ENCODE measurements at places on chromosomes 5 and 9.

- no peak for DNase-seq
Observed at GRCh38 chr5:24005384-24005783, 498.0 kb downstream of the PRDM9 start.

- no peak for DNase-seq
Observed at GRCh38 chr5:126857472-126858410, 80.8 kb downstream of the LMNB1 start.

DNA sequence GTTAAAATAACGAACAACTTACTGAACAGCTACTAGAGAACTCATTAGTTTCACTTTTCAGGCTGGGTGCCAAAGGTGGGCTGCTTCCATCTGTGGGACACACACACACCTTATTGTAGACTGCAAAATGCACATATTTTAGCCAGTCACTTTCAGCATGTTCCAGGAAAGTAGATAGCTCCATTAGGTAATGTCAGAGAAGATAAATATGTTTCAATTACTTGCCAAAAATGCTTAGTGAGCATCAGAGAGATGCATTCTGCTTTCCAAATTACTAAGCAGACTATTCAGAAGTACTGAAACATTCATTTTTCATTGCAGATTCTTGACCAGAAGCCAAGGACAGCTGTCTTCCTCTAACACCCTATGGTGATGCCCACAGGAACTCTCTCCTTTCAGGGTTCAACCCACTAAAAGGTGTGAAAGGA lies 56.2 kb upstream of the APC start:
- peak; percentile 15 for DNase-seq

- no peak for DNase-seq
Observed at GRCh38 chr5:61800450-61800849, 468.4 kb downstream of the ZSWIM6 start.

DNA sequence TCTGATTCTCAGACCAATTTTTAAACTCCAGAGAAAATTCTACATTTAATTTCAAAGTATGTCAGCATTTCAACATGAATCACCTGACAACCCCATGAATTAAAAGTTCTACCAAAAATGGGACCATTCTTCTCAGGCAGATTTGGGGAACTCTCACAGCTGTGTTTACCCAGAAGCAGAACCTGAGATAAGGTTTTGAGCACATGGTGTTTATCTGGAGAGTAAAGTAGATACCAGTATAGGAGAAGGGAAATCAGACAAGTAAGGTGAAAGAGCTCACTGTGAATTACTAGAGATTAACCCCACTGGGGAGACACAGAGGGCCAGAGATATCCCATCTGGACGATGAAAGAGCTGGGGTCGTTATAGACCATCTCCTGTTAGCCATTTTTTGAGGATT lies 729.1 kb downstream of the DNAH5 start:
- no peak for DNase-seq

- DNase-seq: no peak
Observed at GRCh38 chr5:132024789-132025402, 13.4 kb upstream of the ACSL6 start.

GRCh38 chr5:114065912-114066311 lies 296.0 kb upstream of the KCNN2 start:
- DNase-seq: no peak

DNA sequence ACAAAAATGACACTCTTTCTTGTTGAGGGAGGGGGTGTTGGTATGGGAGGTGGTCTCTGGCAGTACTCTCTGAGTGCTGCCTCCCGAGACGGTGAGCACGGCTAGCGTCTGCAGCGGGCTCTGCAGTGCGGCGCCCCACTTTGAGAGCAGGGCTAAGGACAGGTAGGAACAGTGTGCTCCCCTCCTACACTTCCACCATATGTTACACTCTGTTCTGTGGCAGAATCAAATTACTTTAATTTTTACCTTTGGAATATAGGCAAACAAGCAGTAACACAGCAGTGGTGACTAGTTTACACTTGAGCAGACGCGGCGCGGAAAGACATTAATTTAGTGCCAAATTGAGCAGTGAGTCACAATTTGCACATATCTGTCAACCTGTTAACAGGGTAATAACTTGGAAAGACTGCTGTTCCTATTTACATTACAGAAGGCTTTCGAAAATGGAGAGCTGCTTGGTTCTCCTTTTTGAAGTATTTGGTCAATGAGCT lies 136.3 kb downstream of the MED27 start:
- DNase-seq: no peak

DNA sequence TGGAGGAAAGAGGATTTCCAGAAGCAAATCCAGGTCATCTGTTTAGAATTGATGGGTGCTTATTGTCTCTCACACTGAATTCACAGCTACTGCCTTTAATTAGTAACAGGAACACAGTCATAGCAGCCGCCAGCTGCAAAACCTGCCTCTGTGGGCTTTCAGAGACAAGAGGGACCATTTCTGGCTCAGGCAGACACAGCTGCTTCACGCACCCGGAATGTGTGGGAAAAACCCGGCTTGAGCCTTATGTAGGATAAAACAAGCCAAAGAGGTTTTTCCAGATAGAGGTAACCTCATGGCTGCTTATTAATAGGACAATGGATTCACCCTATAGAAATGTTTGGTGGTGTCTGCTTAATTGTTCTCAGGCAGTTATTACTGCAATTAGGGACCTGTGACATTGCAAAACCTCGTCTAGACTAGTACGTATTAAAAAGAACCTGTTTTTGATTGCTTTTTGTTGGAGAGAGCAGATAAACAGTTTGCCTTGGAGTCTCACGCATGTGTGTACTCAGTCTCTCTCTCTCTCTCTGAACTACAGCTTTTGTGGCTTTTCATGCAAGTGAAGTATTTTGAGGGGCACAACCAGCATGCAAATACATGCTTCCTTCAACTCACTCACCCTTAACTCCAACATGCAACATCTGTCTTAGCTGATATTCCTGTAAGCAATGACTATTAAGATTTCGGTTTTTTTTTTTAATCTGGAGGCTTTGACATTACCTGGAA lies 302.7 kb downstream of the PLK2 start:
- peak; percentile 5 for DNase-seq

DNA sequence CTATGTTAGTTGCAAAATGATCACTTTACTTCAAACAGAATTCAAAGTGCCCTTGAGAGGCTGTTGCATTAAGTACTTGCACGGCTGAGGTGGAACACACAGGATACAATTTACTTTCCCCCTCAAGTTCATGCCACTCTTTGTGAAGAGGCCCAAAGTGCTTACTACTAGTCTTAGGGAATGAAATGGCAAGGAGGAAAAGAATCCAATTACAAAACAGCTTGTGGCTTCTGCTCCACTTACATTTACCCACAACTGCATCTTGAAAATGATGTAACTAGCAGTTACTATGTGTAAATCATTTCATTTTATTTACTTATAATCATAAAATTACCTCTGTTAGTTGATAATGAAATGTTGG lies 14.6 kb downstream of the FOXD1 start:
- DNase-seq: no peak

- DNase-seq: no peak
Observed at GRCh38 chr9:25845867-25846266, 167.6 kb upstream of the TUSC1 start.

DNA sequence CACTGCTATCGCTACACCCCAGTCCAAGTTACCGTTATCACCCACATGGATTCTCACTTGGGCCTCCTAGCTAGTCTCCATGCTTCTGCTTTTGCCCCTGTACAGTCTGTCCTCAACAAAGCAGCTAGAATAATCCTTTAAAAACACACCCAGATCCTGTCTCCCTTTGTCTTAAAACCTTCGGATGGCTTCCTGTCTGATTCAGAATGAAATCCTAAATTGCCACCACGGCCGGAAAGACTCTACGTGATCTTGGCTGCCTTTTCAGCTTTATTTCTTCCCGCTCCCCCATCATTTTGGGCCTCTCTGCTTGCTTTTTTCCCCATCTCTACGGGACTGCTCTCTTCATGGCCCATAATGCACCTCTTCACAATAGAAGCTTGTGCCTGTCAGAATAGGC lies 33.4 kb downstream of the GDNF start:
- no peak for DNase-seq

GRCh38 chr9:98691890-98692289 lies 16.8 kb downstream of the GABBR2 start:
- no peak for DNase-seq

GRCh38 chr5:153470736-153471135 lies 19.7 kb upstream of the GRIA1 start:
- no peak for DNase-seq

DNA sequence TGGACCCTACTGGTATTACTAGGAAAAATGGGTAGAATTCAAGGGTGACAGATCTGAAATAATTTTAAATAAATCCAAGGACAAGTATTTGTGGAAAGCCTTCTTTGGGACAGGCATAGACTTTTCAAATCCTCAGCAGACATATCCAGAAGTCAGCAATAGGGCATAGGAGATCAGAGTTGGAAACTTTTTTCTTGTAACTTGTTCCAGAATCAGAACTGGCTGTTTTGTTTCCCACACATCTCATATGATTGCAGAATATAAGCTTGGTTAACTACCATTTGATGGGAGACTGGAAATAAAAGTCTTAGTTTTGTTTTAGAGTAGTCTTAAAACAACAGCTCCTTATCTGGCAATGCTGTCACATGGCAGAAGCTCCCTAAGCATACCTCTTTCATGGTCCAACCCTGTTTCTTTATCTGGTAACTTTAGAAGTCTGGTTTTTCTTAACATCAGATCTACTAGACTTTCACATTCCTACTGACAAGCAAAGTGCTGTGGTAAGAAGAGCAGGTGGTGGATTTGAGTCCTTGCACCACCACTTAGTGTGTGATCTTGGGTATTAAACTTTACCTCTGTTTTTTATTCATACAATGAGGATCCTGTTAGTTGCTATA lies 25.1 kb downstream of the XRCC4 start:
- no peak for DNase-seq

DNA sequence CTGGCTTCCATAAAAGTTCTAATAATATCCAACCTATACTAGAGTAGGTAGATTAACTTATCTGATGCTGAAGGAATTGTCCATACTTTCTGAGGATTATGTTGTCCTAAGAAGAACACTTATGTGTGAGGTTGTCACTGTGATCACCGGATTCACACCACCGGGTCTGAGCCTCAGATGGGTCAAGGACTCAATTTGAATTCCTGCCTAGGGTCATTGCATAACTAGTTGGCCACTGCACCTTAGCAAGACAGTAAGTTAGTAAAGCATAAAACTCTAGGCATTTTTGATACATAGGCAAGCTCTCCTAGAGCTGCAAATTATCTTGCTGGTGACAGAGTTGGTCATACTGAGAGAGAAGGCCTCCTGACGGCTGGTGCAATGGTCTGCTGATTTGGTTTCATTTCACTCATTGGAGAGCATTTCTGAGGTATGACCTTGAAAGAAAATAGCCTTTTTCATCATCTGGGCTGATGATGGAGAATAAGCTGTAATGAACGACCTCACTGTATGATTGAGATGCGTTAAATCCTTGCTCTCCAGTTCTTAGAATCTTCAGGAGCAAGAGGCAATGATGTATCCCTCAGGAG lies 72.0 kb upstream of the CKMT2 start:
- DNase-seq: no peak

GRCh38 chr5:140540227-140540626 lies 7.2 kb upstream of the EIF4EBP3 start:
- no peak for DNase-seq

- no peak for DNase-seq
Observed at GRCh38 chr9:30329431-30329830, 2055.0 kb upstream of the ACO1 start.

DNA sequence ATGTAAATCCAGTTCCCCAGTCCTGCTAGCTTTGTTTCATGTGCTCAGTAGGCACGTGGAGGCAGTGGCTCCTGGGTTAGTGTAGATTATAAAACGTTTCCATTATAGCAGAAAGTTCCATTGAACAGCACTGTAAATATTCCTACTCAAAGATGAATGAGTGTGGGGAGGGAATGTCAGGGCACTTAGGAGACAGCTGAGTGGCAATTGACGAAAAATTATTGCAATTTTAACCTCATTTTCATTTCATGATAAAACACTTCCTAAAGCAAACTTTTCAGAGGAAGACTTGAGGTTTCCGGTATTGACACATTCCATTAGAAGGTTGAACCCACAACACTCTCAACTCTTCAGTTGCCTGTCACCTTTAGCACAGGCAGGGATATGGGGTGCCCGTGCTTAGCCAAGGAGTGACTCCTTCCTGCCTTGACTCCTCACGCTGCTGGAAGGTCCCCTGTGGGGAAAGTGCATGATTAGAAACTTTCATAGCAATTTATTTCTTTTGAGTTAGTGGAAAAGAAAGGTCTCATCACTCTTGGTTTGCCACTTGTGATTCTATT lies 41.2 kb downstream of the SLC46A2 start:
- no peak for DNase-seq

- DNase-seq: peak; percentile 24
Observed at GRCh38 chr5:85000671-85001070, 616.0 kb upstream of the EDIL3 start.

DNA sequence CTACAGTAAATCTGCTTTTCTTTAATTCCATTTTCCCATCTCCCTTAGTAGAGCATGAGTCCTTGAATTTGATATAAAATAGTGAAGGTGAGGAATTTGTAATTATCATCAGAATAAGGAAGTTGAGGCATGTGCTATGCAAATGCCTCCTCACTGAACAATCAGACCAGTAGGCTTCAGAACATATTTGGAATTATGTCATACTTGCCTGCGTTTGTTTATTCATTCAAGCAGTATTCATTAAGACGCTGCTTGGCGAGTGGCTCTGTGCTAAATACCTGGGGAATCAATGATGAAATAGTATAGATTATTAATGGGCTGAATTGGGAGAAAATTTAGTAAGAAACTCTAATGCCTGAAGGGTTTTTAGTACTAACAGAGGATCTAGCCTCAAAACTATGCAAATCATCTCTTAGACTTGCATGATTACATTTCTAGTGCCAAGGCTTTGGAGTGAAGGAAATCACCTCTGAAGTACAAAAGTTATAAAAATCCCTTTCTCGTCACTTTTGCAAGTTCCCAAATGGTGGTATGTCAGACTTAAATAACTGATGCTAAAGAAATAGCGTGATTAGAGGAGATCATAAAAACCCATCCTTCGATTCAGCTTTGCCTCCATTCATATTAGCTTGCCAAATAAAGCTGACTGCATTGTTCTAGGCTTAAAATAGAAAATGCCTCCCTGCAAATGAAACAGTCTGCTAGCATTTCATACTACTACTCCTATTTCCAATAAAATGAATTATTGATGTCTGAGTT lies 141.7 kb downstream of the PCSK5 start:
- no peak for DNase-seq

- DNase-seq: no peak
Observed at GRCh38 chr9:108783731-108784495, 71.9 kb downstream of the ACTL7B start.

GRCh38 chr9:94909250-94909894 lies 182.9 kb downstream of the AOPEP start:
- DNase-seq: no peak

GRCh38 chr5:19790829-19791466 lies 197.1 kb downstream of the CDH18 start:
- DNase-seq: no peak

- DNase-seq: no peak
Observed at GRCh38 chr9:115808108-115808507, 345.5 kb upstream of the PAPPA start.
